ENCODE measurements at places on chromosomes 4 and X. TPM values are rescaled to one million over a fixed set of nuclear protein-coding genes. Genes with fewer than 3 reads are reported as not detected.

Gene IGFBP7
- not detected for total RNA-seq

Gene WDR19
- total RNA-seq = 40.8 TPM

DNA sequence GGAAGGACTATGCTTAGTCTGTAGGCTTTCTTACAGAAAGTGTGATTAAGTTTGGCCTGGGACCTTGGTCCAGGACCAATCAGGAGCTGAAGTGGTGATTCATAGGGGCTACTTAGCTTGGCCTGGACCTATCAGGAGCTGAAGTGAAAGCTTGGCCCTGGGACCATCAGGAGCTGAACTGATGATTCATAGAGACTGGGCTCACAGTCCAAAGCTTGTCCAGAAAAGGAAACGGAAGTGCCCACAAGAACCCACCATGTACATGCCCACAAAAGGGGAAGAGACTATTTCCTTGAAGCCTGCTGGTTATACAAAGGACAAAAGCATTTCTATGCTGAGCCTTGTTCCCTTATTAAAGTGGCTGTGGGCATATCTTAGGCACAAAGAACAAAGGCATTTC, 12.6 kb downstream of the TENT5D start:
- no peak for DNase-seq

- DNase-seq = no peak
These were observed 12.3 kb upstream of the TSR2 start for GRCh38 chrX:54427837-54428424.

- DNase-seq = peak; percentile 50
These were observed 2.1 kb upstream of the AVPR2 start for GRCh38 chrX:153902385-153902784.

Measured in endodermal cell (in vitro differentiated cells).